ENCODE measurements at places on chromosomes 3 and 15.

GRCh38 chr3:138476526-138476925 is 42.1 kb downstream of the ESYT3 start:
- DNase-seq: no peak

DNA sequence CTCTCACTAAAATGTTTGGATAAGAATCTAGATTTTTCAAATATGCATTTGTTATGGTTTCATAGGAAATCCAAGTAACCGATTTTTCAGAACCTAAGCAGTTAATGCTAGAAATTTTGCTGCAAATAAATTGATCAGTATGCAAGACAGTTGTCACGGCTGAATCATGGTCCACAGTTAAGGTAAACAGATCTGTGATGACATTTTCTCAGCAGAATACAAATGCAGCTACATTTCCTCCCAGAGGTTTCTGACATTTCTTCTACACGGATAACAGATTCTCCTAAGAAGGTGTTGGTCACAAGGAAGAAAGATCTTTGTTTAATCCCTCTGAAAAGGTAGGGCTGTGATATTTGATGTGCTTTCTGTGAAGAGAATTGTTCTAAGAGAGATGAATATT is 36.9 kb downstream of the ARNT2 start:
- no peak for DNase-seq

- no peak for DNase-seq
Measured at GRCh38 chr15:67548862-67549651, 6.6 kb downstream of the MAP2K5 start.

- DNase-seq: no peak
Measured at GRCh38 chr3:24548278-24548677, 53.6 kb upstream of the THRB start.

DNA sequence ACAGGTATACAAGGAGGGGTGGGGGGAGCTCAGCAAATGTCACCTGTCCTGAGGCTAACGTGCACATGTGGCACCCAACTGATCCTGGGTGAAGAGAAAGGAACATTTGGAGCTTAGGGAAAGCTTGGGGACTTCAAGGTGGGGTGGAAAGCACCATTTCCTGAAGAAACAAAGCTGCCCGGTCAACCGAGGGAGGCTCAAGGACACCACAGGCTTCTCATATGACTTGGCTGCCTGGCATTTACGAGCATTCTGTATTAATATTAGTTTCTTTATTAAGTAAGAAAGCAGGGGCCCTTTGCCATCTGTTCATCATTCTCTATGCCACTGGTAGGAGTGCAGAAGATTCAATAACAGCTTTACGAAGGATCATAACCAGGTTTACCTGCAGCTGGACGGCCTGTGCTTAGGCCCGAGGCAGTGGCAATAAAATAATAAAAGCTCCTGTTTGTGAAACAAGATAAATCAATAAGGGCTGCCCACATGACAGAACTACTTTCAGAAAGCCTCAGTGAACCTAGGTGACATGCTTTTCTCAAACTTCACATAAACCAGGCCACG is 54.0 kb downstream of the ETV5 start:
- no peak for DNase-seq

- no peak for DNase-seq
Measured at GRCh38 chr3:122843604-122844003, 48.7 kb downstream of the SLC49A4 start.

- DNase-seq: no peak
Measured at GRCh38 chr3:16056217-16056616, 118.3 kb upstream of the GALNT15 start.

GRCh38 chr3:73056014-73056844 is 5.2 kb upstream of the EBLN2 start:
- peak; percentile 52 for DNase-seq

GRCh38 chr3:100209948-100210771 is 50.6 kb upstream of the TBC1D23 start:
- no peak for DNase-seq

- DNase-seq: peak; percentile 8
Measured at GRCh38 chr3:194261581-194262063, 89.5 kb downstream of the CPN2 start.

DNA sequence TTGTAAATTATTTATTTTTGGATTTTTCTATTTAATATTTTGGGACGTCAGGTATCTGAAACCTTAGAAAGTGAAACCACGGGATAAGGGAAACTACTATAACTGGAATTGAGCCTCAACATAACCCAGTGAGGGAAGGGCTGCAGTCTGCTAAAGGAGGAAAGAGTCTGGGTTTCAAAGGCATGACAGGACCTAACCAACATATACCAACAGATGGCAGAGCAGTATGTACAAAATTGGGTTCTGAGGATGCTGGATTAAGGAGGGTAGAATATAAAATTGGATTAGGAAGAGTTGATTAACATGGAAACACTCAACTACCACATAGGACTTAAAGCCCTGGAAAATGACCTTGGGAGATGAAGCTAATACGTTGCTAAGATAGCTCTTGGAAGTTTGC is 603.5 kb downstream of the MECOM start:
- DNase-seq: no peak

DNA sequence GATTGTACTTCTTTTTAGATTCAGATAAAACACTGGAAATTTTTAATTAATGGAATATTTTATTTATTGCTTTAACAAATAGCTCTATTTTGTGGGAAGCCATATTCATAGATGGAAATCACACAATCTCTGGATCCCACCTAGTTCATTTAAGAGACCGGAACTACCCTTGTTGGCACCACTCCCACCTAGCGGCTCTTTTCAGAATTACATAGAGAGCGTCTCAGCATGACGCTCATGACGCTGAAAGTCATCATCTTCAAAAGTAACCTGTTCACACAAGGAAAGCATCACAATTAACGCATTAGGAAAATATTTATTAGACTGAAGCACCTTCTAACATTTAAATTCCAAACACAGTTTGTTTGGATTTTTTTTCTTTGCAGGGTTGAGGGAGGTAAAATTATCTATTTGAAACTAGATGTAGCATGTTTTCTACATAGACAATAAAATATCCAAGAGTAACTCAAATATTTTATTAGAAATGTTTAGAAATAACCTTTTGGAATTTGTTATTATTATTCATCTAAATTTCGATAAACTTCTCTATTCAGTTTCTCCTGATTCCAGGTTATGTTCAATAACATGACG is 214.9 kb upstream of the ARRDC4 start:
- DNase-seq: peak; percentile 24

GRCh38 chr3:46700772-46701171 is 420 bp upstream of the TMIE start:
- DNase-seq: no peak

- DNase-seq: peak; percentile 98
Measured at GRCh38 chr3:141863491-141863890, 13.0 kb upstream of the ATP1B3 start.

- DNase-seq: no peak
Measured at GRCh38 chr15:83081256-83082014, 14.4 kb upstream of the BTBD1 start.

DNA sequence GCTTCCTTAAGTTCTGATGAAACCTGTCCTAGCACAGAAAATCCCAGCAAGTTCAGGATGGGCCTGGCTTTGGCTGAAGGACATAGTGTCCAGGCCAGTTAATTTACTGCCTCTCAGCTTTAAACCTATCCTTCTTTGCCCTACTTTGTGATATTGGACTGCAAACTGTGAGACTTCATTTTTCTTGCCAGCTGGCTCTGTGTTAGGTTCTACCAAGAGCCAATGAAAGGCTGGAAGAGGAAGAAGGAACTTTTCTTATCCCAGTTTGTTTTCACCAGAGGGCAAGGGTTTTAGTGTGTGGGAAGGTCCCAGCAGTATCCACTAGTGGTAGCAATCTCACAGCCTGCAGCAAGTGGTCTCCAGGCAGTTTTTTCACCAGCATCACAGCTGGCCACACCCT is 18.2 kb downstream of the DCUN1D1 start:
- DNase-seq: no peak

DNA sequence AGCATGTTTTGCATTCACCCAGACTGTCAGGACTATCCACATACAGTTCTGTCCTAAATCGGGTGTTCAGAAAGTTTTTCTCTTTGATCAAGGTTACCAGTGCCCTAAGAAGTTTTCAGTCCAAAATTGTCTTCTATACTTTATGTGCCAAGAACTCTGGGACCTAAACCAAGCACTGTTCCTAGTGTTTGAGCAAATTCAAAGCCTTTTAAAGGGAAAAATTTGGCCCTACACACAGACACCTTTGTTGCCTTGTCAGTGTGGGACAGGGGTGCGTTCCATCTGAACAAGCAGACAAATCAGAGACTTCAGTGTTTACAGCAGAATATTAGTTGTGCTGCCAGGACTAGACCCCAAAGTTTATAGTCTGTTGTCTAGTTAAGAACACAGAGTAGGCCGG is 50.6 kb downstream of the DGKG start:
- no peak for DNase-seq

- DNase-seq: no peak
Measured at GRCh38 chr3:115165701-115166100, 18.6 kb upstream of the ZBTB20 start.

DNA sequence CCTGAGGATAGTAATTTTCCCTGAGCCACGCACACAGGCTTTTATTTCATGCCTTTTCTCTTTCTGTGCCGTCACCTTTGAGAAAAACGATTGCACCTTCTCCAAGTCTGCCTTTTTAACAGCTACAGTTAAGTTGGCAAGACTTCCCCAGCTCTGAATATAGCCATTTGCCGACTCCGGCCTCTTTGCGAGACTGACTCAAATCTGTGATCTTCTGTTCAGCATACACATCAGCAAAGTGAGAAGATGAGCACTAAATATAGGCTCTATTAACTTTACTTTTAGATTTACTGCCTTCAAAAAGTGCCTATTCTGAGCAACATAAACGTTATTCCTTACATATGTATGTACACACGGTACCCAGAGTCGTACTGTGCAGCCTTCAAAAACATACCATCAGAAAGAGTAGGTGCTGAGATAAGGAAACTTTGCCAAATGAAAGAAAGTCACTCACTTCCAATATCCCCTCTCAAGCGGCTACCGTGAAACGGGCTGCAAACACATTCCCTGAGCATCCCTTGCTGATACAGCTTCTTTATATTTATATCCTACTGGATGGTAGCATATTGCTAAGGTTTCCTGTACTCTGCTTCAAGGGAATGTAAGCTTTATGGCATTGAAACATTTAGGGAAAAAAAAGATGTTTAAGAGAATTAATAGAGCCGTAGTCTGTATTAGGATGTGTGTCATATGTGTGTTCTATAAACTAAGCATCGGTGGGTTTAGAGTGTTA is 283.3 kb upstream of the TPRG1 start:
- no peak for DNase-seq

DNA sequence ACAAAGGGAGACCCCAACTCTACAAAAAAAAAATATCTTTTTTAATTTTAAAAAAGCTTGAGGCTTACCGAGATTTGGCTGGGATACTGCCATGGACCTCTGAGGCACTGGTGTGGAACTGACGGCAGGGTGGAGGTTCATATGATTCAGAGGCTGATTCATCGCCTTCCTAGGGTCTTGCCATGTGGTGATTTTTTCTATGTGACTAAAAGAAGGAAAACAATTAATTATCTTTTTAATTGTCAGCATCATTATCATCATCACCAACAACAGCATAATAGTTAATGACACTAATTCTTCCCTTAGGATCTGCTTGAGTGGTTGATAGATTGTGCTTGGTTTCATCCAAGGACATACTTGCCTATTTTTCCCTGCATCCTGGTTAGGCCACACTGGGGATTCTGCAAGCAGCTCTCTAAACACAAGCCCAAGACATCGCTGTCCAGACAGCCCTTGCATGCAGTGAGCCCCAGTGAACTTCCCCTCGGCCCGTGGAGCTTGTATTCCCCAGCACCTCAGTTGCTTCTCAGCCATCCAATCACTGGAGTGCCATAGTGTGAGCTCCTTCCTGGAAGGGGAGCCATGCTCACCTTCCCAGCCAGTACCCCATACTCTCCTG is 84.9 kb downstream of the WWTR1 start:
- DNase-seq: no peak

DNA sequence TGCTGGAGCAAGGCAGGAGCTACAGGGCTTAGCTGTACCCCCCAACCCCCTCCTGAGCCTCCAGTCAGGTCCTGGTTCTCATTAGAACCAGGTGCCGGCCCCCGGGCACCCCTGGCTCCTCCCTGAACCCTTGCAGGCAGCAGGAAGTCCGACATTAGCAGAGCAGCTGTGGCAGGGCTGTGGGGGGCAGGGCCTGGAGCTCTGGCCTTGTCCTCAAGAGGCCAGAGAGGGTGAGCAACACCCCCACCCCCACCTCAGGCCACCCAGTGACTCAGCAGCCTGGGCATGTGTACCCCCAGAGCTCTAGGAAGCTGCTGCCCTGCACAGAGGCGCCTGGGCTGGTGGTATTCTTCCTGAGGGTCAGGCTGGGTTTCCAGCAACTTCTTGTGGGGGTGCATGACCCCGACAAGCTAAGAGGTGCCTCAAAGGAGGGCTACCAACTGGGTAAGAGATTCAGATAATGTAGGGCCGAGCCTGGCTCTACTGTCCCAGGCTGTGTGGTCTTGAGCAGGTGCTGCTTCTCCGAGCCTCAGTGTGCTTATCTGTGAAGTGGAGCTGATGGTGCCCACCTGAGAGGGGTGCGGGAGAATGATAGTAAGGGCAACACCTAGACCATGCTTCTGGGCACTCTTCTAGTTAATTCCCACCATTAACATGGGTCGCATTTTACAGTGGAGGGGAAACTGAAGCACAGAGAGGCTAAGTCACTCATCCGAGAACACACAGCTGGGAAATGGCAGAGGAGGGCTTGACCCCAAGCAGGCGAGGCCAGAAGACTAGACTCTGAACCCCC is 16.0 kb downstream of the H1-8 start:
- DNase-seq: no peak

GRCh38 chr3:194009892-194010533 is 125.9 kb upstream of the HES1 start:
- DNase-seq: no peak

GRCh38 chr3:79653266-79653830 is 114.5 kb downstream of the ROBO1 start:
- DNase-seq: no peak

DNA sequence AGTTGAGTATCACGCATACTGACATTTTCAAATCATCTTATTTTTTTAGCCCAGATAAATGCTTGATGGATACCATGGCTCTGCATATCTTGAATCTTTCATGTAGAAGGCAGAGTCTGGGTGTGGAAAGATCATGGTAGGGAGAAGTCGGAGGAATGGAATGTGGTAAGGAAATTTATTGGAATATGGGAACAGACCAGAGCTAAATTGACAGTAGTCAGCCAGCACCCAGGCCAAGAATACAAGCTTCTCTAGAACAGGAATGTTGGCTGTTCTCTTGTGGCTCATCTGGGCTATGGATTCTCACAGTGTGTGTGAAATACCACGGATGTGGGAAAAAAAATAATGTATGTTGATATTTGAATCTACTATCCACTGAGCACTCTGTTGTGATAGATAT is 305.7 kb upstream of the COL8A1 start:
- DNase-seq: no peak

GRCh38 chr15:84955089-84955848 is 26.4 kb upstream of the PDE8A start:
- DNase-seq: peak; percentile 64

DNA sequence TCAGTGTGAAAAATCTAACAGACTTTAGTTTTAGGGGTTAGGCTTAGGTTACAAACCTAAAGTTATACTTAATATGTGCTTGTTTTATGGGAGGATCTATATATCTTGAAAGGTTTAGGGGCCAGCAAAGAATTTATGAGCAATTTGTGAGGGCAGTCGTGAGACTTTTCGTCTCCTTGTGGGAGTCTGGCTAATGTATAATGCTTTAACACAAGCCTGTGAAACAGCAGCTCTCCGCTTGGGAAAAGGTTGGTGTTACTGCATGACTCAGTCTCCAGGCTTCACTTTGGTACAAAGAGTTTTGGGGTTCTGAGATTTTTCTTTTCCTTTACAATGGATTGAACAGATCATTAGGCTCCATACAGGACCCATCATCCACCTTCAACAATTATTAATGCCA is 79.0 kb upstream of the MFGE8 start:
- DNase-seq: no peak

- peak; percentile 27 for DNase-seq
Measured at GRCh38 chr3:36923523-36923943, 21.3 kb downstream of the TRANK1 start.

Data from inflammatory macrophage treated with lipopolysaccharide for 4 hours (primary cell).